Stimulated activated CD4-positive, alpha-beta T cell treated with anti-CD3 and anti-CD28 coated beads, Interleukin-12 subunit alpha, Interleukin-12 subunit beta, amount 100 ng/mL, for 4 hours (primary cell): ENCODE measurements at places on chromosomes 7 and 10.

DNA sequence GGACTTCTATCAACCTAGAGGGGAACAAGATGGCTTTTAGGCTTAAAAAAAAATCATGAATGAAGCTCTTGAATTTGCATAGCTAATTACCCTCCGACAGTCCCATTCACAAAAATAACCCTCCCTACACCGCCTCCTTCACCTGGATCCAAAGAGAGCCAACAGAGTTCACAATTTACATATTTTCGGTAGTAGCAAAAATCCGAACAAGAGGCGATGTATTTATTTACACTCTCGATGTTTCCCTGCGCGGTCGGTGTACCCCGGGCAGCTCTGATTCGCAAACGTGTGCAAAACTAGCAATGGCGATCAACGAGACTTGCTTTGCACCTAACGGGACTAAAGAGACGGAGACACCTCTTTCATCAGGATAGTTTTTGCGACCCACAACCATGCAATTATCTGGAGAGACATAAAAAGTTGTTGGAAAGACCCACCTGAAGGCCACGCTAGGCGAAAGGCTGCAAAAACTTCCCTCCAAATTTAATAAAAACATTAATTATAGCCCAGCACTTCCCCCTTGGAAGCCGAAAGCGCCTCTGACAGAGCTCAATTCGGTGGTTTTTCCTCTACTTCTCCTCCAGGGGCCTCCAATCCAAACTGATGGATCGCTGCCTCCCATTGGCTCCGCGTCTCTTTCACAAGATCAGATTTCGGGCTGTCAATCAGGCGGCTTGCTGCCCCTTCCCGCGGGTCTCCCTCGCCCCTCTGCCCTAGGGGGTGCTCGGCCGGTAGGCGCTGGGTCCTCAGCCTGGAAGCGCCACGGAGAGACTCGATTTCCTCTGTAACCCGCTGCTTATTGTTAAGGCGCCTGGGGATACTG lies at the start of gene ETV1:
TSS of gene ETV1 (minus strand) at position 541 of the 823 bp plus-strand sequence. CDS start 614 bp downstream, outside the sequence.
- DNase-seq, result no peak

DNA sequence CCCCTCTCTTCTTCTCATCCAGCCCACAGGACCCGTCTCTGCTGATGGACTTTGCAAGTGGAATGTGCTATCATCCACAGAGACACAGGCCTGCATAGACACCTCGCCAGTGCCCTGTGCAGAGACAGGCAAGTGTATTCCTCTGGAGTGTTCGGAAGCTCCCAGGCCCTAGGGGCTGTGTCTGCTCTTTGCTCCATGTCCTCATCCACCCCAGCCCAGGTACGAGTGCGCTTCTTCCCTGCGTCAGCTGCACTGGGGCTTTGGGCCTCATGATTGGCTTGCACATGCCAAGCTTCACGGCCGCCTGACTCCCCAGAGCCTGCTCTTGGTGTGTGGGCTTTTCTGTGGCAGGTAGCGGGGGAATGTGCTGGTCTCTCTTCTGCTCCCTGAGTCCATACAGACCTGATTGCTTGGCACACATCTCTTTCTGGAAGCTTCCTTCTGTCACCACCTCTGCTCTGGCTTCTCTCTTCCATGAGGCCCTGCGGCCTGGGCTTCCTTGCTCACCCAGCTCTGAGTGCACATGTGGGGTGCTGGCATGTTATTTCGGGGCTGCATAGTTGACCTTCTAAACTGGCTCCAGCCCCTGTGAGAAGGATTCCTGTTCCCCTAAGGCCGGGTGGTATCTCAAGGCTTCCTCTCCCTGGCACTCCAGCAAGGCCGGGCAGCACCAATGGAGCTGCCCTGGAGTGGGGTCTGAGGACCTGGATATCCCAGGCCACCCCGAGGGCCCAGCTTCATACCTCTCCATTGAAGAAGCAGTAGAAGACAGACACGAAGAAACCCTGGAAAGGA lies 27.8 kb downstream of the CRHR2 start:
- DNase-seq, result no peak

- DNase-seq, result no peak
These were observed 2.7 kb downstream of the KRIT1 start for GRCh38 chr7:92242972-92243371.

- no peak for DNase-seq
These were observed 5.7 kb upstream of the VWC2 start for GRCh38 chr7:49767719-49768118.

DNA sequence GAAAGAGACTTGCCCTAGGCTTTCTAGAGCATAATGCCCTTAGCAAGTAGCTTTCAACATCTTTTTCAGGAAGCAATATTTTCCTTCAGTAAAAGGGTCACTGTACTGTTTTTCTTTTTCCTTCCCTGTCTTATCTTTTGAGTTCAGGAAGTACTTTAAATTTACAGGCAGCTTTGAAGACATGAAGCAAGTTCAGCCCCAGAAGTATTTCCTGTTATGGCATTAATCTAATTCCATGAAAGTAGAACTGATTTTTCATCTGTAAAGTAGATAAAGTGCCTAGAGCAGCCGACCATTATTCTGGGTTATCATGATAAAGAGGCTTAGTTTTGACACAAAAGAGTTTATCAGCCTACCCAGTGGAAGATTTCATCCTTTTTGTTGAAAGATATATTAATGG lies 288.2 kb downstream of the ADK start:
- no peak for DNase-seq

DNA sequence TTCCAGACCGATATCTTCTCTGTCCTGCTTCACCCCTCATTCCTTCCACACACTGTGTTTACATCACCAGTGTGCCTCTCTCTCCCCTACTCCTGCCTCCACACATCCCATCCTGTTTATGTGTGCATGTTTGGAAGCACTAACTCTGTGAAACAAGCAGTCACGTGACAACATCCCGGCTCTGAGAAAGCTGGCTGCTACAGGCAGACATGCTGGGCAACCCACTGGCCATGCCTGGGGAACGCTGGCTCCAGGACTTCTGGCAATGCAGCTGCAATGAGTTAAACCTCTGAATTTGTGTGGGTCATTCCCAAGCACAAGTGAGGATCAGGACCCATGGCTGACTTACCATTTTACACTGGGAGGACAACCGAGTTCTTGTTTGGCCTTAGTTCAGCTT lies 74.0 kb downstream of the WNT2 start:
- DNase-seq, result no peak

GRCh38 chr7:156842317-156842716 lies 50.7 kb downstream of the LMBR1 start:
- no peak for DNase-seq

GRCh38 chr10:111297351-111297848 lies 220.6 kb downstream of the ADRA2A start:
- DNase-seq, result no peak

DNA sequence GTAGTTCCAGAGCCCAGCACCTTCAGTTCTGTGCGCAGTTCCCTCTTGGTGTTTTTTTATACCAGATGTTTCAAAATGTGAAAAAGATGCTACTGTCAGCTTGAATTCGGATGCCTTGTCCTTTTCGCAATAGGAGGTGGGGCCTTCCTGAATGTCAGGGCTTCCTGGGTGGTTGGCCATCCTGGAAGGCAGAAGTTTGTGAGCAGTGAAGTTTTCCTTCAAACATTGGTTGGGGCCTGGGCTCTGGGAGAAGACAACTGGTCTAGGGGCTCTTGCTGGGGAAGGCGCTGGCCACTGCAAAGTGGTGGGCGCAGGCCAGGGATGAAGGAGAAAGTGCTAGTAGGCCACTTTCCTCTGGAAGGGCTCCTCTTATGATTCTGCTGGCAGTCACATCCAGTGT lies 56.8 kb upstream of the JAZF1 start:
- DNase-seq, result no peak

DNA sequence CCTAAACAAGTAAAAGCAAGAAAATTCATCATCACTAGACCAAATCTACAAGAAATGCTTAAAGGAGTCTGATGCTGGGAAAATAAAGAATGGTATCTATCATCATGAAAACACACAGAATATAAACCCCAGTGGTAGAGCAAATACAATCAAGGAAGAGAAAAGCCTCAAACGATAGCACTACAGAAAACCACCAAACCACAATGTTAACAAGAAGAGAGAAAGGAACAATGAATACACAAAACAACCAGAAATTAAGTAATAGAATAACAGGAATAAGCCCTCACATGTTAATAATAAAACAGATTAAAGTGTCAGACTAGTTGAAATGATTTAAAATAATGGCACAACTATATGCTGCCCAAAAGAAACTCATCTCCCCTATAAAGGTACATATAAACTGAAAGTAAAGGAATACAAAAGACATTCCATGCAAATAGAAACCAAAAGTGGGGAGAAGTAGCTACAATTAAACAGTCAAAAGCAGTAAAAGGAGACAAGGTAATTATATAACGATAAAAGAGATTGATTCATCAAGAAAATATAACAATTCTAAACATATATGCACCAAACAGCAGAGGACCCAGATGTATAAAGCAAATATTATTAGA lies 77.3 kb downstream of the JMJD1C start:
- no peak for DNase-seq

- DNase-seq, result no peak
These were observed 132.1 kb upstream of the ZMIZ1 start for GRCh38 chr10:78936412-78937342.

DNA sequence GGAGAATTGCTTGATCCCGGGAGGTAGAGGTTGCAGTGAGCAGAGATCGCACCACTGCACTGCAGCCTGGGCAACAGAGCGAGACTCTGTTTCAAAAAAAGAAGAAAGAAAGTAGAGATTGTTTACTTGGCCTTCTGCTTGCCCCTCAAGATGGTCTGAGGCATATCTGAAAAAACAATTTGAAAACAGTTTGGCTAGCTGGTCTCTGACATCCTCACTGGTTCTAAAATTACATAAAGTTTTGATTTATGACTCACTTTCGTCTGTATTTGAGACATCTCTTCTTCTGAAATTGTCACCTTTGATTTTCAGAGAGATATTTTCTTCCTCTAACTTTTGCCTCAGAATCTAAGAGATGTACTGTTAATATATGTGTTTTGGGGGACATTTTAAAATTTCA lies 49.6 kb upstream of the HELLS start:
- no peak for DNase-seq

DNA sequence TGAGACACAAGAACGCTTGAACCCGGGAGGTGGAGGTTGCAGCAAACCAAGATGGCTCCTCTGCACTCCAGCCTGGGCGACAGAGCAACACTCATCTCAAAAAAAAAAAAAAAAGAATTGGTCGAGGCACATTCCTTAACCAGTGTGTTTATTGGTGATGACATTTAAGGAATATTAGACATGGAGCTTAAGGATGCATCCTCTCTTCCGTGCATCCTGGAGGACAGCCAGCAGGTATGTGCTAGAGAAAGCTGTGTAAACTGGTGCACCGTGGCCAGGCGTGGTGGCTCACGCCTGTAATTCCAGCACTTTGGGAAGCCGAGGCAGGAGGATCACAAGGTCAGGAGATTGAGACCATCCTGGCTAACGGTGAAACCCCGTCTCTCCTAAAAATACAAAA lies 11.8 kb downstream of the ZKSCAN1 start:
- DNase-seq, result no peak

DNA sequence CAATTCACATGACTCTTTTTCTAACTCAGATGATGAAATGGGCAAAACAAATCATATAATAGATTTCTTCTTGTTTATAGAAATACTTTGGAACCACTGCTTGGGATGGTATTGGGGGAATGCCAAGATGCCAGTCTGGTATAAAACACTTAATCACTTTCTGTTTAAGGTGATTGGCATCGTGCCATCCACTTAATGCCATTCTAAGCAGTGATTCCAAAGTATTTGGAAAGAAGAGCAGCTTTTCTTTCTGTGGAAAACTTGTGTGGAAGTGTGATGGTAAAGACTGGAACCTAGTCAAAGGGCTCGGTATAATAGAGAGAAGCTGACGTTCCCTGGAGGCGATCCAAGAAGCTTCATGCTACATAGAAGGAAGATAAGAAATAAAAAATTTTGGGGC lies 120.6 kb downstream of the TMEM26 start:
- DNase-seq, result no peak

DNA sequence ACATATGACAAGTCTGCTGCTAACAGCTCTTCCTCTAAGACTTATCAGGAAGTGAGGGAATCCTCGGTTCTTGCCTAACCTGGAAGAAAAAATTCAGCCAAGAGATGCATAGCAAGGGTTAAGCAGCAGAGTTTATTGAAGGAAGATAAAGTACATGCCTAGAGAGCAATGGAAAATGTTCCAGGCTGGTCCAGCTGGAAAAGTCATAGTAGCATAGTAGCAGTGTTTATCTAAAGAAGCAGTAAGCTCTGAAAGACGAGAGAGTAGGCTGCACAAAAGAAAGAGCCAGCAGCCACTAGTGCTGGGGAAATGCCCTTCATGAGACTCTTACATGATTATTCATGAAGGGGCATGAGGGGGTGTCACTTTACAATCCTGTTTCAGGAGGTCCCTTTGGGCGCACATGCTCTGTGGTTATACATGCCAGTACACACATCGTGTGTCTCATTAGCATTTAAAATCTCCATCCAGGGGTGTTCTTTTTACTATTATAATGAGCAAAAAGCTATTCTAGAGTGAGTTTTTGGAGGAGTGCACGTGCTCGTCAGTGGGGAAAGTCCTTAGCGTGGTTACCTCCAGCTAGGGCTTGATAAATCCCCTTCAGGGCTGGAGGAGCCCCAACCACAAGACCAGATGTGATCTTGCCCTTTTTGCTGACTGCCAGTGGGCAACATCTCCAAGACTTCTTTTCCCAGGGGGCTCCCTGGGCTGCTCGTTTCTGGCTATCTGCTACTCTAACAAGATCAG lies 716.1 kb downstream of the PARD3 start:
- DNase-seq, result no peak
